ENCODE measurements at places on chromosomes 3 and 15.

GRCh38 chr3:89617706-89618105, 510.3 kb downstream of the EPHA3 start:
- peak; percentile 55 for DNase-seq

GRCh38 chr15:80157215-80157614, 4.4 kb downstream of the FAH start:
- no peak for DNase-seq

GRCh38 chr3:82498186-82498585, 736.7 kb upstream of the GBE1 start:
- no peak for DNase-seq

- DNase-seq, result peak; percentile 87
These were observed at the start of gene LMLN for GRCh38 chr3:197959891-197960693. TSS of gene LMLN (plus strand) at chr3:197960217. CDS start at chr3:197960246, 29 bp downstream.

DNA sequence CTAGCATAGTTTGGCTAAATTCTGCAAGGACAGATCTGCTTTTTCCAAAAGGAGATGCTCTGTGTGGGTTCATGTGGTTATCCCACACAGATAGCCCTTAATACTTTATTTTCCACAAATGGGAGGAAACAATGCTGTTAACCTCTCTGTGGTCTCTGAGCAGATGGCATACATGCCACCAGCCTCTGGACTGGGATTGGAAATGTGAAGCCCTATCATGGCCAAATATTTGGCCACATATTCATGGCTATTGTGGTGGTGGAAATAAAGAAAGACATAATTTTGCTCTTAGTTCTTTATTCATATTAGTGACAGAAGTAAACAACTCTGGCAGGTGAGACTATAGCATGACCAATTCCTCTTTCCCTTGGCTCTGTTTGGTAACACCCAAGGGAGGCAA, 726.2 kb downstream of the ROBO1 start:
- DNase-seq, result no peak

DNA sequence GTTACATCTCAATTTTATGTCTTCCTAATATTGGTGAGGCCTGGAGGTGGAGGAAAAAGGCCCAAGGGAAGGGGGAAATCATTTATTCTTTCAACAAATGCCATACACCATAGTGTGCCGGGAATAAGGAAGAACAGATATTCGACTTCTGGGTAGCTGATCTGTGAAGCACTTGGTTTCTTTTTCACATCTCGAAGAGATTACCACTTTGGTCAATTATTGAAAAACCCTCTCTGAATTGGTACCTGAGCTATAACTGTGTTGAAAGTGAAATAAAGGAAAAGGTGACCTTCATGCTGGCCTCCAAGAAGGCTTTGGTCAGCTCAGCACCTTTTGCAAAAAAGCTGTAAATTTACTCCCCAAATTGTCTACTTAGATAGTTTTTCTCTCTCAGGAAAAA, 14.2 kb upstream of the MB21D2 start:
- DNase-seq, result no peak

DNA sequence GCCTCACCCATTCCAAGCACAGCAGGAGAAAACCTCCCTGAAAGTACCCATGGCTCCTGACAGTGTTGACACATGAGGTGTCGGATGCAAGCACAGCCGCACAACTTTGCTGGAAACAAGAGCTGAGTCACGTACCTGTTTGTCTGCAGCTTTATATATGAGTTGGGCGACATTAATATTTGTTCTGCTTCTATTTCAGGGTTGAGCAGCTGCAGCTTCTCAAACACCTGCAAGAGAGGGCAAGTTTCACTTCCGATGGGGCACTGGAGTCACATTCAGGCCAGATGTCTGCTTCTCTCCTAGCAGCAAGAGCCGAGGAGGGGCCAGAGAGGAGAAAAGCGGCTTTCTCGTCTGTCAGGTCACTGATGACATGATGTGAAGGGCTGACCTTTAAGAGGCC, 88.0 kb downstream of the NUP210 start:
- peak; percentile 77 for DNase-seq

DNA sequence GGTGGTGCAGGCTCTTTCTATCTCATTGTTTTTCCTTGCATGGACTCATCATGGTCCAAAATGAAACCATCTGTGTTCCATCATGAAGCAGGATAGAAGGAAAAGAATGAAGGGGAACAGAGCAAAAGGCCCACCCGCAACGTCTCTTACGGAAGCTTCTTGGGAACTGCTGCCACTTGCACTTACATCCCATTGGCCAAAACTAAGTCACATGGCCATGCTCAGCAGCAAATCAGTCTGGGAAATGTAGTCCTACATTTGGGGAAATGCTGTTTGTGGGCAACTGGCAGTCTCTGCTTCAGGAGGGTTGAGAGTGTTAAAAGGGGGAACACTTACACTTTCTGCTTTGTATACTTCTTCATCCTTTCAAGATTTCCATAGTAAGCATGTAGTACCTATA, 191.6 kb downstream of the SV2B start:
- peak; percentile 3 for DNase-seq

DNA sequence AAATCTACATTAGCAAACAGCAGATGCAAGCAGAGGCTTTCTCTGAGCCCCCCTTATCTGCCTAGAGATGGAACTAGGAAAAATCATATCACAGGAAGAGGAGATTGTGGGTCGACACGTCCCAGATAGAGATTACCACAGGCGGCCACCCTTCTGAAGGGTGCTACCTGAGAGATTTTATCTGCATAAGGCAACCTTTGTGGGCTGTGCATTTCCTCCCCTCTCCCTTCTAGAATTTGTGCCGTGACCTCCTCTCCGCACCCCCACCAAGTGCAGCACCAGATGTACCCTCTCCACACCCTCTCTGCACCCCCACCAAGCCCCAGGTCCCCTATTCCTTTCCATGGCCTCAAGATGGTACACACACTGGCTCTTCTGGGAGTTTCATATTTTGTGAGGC, 27.4 kb downstream of the METTL6 start:
- no peak for DNase-seq

DNA sequence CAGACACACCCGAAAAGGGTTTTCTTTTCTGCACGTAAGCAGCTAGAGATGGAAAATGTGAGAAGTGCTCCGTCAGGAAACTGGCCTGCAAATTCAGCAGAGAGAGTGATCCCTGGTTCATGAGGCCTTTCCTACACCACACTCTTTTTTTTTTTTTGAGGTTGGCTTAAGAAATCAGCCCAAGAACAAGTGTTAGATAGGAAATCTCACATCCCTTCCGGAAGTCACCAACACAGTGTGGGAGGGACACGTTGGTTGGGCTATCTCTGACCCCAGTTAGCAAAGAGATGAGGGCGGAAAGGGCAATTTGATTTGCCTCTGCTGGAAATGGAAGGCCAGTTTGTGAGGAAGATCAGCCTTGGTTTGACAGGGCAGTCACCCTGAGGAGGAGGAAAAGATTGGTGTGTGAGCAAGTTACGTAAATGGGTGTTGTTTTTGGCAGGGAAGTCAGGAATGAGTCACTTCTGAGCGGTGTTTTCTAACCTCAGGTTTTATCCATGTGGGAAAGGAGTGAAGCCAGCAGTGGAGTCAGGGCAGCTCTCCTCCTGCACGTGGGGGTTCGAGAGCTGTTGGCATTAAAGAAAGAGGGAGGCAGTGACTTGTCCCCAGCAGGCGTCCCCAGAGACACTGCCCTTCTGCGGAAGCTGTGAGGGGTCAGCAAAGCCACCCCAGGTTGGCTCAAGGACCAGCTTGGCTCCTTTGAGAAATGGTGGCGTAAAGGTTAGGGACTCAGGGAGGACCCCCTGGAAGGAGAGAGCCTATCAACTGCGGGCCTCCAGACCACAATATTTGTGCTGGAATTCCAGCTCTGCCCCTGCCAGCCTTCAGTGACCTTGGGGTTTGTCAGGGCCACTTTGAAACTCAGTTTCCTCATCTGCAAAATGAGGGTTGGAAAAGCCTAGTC, 237.6 kb upstream of the BHLHE40 start:
- DNase-seq, result peak; percentile 98

GRCh38 chr3:127887321-127887720, 27.7 kb upstream of the KBTBD12 start:
- peak; percentile 79 for DNase-seq

DNA sequence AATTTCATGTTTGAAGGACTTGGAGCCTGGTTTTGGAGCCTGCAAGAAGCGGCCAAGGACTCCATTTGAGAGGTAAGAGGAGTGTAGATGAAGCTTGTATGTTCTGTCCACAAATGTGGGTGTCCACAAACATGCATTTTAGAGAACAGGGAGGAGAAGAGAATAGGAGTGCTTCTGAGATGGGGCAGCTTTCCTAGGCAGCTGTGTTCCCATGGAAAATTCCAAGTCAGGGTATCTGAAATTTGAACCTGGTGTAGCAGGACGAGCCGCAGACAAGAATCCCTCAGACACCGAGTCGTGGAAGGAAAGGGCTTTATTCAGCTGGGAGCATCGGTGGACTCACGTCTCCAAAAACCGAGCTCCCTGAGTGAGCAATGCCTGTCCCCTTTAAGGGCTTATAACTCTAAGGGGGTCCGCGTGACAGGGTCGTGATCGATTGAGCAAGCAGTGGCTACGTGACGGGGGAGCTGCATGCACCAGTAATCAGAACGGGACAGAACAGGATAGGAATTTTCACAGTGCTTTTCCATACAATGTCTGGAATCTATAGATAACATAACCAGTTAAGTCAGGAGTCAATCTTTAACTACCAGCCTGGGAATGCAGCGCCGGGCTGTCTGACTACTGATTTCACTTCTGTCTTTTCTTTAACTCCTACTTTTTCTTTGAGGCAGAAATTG, 71.4 kb upstream of the WDR72 start:
- no peak for DNase-seq

DNA sequence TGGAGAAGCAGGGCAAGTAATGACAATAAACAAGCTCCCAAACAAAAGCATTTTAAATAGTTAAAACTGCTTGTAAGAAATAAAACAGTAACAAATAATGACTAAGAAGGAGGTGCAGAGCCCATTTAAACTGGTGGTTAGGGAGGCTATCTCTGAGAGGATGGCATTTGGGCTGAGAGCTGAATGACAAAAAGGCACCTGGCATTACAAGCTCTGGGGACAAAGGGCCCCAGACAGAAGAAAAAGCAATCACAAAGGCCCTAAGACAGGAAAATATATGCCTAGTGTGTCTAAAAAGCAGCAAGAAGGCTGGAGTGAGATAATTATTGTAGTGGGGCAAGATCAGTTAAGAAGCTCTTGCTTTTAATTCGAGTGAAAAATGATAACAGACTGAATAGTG, 9.6 kb downstream of the TMEM39A start:
- no peak for DNase-seq

DNA sequence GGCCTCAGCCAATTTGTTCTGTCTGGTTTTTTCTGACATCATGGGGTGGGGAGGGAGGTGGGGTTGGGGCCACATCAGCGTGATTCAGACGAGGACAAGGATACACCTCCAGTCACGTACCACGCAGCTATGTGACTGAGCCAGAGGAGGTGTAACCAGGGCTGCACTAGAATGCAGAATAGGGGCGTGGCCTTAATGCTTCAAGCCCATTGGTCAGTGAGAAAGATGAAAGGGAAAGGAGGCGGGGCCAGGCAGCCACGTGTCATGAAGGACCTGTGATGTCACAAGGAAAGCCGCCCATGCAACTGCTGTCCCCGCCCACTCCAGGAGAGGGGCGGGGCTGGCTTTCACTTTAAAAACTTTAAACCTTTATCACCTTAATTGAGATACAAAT, at the start of gene GOLGA6L2:
GOLGA6L2 (minus strand) TSS at position 137 of the 394 bp plus-strand sequence; CDS start at position 75, 62 bp downstream.
- DNase-seq, result no peak

DNA sequence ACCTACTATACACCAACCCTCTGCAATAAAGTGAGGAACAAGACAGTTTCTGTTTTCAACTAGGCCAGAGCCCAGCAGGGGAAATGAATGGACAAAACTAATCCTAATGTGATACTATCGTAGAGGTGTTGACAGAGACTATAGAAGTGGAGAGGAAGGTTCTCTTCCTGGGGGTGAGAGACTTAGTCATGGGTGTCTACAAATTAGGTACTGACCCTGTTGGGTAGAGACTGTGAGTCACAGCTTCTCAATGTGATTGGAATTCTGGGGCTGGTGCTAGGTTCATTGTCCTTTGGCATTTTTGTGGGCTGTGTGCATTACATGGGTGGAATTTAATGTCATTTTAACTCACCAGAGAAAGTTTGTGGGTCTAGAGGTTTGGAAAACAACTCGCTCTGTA, 79.3 kb downstream of the ADAMTSL3 start:
- DNase-seq, result peak; percentile 88

DNA sequence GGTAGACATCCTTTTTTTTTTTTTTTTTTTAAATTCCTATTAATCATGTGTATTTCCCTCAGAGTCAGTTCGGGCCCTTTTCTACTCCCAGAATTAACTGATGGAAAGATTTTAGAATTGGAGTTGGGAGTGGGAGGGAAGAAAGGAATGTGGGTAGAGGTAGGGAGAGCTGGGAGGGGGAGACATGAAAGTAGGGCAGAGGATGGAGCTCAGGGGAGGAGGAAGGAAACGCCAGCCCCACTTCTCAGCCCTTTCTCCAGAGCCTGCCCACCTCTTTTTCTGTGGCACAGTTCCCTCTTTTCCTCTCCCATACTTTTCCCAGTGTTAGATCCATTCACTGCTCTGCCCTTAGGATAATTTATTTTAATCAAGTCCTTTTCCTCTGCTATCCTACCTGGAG, 129.4 kb downstream of the VPS8 start:
- no peak for DNase-seq

DNA sequence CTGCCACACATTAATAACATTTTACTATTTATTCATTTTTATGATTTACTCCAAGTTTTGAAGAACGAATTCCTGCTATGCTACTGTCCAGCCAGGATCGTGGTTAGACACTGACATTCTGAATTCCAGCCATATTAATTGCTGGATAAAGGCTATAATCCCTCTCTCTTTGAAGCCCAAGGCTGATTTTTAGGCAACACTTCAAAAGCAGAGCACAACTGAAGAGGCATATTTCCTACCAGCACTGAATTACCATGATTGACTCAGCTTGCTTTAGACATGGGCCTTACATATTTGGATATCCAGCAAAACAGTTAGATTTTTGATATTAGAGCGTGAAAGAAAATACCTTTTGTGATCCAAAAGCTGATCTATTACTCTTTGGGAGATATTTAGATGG, 205.0 kb downstream of the ZIC1 start:
- no peak for DNase-seq

DNA sequence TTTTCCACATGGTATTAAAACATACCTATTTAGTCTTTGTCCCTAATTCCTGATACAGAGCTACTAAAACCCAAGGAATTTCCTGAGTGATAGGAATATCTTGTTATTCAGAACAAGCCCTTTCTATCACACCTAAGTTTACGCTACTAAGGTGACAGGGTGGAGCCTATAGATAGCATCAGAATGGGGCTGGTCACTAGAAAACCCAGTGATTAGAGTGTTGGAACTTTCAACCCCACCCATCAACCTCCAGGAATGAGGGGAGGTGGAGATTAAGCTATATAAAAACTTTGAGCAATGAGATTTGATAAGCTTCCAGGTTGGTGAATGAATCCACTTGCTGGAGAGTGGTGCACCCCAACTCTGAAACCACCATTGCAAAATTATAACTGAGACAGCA, 62.1 kb upstream of the RNU6-1 start:
- DNase-seq, result no peak

DNA sequence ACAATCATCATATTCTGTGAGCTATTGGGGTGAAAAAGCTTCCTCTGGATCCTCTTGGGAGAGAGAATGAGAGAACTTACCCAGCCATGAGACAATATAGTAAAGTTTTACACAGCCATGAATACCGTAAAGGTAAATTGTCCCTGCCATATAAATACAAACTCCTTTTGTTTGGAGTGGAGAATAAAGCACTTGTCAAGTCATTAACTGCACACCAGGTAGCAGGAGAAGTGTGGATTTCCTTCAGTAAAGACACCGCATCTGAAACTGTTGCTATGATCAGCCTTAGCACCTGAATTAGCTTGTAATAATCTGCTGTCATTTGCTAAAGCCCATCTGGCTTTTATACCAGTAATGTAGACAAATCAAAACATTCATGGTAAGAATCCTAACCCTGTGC, 336.6 kb upstream of the SLCO3A1 start:
- DNase-seq, result no peak

GRCh38 chr3:122964811-122965210, 62.8 kb downstream of the SEMA5B start:
- DNase-seq, result no peak
